ENCODE measurements at places on chromosomes 2 and 18.
A peak's percentile ranks its signal among the peaks of the same experiment; 100 is the strongest.

DNA sequence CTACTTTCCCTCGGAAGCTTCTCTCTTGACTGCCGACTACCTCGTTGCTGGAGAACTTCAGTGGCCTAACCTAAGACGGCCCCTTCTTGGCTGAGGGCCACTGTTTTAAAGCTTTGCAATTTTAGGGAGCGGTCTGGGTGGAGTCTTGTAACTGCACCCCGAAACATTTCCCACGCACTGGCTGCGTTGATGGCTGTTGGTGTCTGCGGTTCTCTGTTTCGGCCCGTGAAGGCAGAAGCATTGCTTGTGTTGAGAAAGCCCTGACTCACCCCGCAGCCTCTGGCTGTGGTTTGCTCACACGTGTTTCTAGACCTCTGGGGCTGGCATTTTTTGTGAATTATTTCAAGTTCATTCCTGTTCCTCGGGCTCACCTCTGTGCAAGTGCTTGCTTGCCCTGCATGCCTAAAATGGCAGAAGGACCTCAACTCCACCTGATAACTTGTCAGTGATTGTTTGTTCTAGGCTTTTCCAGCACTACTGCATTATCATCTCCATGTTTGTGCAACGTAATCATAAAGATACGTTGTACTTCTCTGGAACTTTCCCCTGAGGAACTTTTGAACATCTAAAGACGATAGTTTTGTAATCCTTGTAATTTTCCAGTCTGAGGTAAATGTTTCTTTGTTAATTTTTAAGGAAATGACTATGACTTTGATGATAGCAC is 94.2 kb upstream of the DLX2 start:
- peak; percentile 37 for DNase-seq

GRCh38 chr2:54106631-54107454 is 8.6 kb upstream of the ACYP2 start:
- no peak for DNase-seq

DNA sequence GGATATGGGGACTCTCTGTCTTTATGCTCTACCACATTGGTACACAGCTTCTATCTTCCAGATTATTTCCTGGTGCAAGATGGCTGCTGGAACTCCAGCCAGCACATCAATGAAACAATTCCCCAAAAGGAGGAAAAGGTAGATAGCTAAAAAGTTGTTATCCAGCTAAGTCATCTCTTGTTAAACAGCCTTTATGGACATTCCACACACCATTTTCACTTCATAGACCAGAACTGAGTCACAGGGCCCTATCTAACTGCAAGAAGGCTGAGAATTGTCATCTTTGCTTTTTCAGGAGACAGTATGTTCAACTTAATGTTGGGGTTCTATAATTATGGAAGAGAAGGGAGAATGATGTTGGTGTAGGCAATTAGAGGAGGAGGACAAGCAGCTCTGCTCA is 133.3 kb upstream of the NOSTRIN start:
- no peak for DNase-seq

DNA sequence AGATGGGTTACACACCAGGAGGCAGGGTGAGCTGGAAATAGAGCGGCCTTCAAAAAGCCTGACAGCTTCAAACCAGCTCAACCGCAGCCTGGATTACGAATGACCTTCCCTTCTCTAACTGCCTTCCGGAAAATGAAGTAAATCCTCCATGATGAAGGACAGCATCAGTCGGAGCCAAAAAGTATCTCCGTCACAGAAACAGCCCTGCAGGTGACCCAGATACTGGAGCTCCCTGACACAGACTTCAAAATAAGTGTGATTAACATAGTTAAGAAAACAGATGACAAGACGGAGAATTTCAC is 10.3 kb upstream of the CIB4 start:
- DNase-seq = no peak

DNA sequence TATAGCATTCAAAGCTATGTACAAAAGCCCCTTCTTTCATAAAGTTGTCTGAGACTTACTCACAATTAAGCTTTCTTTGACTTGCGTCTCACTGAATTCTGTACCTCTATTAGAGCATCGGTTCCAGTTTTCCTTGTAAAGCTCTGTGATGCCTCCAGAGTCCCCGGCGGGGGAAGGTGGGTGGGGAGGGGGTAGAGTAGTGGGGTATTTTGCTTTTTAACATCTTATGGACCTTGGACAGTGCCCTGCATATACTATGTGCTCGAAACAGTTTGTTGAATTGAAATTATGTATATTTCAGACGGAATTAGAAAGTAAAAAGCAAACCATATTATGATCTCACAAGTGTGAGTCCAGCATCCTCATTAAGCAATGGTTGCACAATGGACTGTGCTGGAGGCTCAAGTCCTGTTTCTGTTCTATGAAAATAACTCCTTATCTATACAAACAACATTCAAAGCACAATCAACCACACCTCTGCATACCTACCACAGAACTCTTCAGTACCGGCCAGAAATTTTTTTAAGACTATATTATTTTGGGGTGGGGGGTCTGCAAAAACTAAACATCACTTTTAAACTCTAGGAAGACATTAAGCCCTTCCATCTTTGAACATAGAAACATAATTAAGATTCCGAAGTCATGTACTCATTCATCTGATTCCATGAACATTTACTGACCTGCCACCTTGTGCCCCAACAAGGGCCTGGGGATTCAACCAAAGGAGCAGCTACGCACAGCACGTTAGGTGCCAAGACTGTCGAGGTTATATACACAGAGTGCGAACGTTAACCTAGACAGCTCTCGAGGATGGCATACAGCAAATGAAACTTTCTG is 908 bp downstream of the STAT1 start:
- no peak for DNase-seq

- DNase-seq = no peak
Measured at GRCh38 chr18:58649966-58650816, 21.1 kb upstream of the MALT1 start.

GRCh38 chr2:43142921-43143438 is 83.4 kb downstream of the ZFP36L2 start:
- no peak for DNase-seq

DNA sequence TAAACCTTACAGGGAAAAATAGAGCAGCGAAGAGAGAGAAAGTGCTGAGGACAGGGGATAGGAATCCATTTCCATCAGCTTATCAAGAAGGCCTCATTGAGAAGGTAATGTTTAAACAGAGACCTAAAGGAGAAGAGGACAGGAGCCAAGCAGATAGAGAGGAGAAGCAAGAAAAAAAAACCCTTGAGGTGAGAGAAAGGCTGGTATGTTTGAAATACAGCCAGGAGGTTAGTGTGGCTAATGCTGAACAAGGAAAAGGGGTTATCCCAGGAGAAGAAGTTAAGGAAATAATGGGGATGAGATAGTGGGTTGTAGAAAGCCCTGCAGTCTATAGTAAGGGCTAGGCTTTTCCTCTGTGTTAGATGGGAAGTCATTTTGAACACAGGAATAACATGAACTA is 90.8 kb downstream of the GRB14 start:
- no peak for DNase-seq

GRCh38 chr2:100630473-100630977 is 67.7 kb downstream of the PDCL3 start:
- no peak for DNase-seq

GRCh38 chr18:58831606-58832005 is 33.1 kb upstream of the ZNF532 start:
- DNase-seq = no peak

GRCh38 chr2:168790226-168790902 is 12.1 kb upstream of the NOSTRIN start:
- DNase-seq = no peak

DNA sequence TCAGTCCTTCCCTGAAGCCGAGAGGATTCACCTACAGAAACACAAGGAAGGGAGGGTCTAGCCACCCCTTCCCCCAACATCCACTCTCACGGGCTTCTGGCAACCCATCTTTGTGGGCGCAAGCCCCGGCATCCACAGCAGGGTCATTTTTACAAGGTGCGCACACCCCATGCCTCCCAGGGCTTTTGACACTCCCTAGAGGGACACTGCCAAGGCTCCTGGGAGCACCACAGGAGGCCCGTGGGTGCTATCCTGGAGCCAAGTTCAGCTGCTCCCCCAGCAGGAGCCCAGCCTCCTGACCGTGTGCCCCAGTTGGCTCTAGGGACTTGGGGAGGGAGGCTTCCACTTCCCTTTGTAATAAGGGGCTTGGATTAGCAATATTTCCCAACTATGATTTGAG is 251.6 kb downstream of the TNS1 start:
- no peak for DNase-seq

- DNase-seq = no peak
Measured at GRCh38 chr18:25058521-25058920, 293.4 kb downstream of the ZNF521 start.

GRCh38 chr2:160269365-160269764 is 69.3 kb upstream of the ITGB6 start:
- no peak for DNase-seq

- DNase-seq = no peak
Measured at GRCh38 chr2:19292007-19292406, 66.4 kb downstream of the OSR1 start.

GRCh38 chr2:33220533-33220932 is 255.9 kb upstream of the RASGRP3 start:
- DNase-seq = no peak

DNA sequence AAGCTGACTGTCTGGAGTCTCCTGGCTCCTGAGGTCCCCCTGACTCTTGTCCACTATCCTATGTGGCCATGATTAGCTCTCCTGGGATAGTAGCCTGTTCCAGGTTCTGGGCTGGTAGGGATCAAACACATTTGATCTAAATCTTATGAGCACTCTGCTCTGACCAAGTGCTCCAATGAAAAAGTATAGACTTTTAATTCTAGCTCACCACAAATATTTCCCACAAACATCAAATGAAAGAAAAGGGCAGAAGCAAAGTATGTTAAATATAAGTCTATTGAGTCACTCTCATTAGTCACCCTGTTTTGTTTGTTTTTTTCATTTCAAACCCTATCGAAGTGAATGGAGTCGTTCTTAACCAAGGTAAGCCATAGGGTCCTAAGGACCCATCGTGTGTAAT is 39.7 kb upstream of the NEDD4L start:
- no peak for DNase-seq

- no peak for DNase-seq
Measured at GRCh38 chr2:70920367-70920715, 15.4 kb upstream of the ATP6V1B1 start.

DNA sequence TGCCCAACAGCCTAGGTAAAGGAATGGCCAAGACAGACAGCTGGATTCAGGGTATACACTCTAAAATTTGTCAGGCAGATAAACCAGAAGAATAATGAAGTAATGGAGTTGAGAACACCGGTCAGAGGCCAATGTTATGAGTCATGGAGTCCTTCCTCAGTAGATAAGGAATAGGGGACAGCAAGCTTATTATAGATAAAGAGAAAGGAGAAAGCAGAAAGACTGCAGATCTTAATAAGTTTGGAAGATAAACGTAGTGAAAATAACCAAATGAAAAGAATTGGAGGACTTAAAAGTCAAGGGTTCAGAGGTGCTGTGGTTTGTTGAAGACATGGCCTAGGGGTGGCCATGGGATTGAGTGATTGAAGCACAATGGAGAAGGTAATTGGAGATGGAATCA is 63.5 kb upstream of the NFE2L2 start:
- DNase-seq = no peak

DNA sequence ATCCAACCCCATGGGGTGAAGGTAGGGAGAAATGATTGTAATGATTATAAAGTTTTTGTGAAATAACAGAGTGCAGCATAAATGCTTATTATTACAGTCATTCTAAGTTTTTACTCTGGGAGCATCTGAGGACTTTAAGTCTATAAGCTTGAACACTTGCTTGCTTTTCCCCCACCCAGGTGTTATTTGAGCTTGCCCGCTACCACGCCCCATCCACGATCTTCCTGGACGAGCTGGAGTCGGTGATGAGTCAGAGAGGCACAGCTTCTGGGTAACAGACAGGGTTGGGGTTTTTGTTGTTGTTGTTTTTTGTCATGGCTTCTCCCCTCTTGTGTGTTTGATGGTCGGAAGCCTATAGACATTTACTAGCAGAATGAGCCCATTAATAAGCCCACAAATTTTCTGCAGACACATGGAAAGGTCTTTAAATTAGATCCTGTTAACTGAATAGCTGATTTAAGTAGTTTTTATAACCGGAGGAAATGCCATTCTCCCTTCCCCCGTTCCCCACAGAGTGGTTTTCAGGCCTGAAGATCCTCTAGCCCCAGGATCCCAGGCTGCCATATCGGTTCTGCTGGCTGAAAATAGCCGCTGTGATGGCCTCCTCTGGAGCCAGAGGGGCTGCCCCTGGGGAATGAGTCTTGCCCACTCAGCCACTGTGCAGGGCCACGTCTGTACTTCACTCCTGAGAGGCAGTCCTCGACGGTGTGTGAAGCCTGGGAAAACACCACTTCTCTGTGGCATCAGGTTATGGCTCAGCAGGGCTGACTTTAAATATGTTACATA is 39.9 kb upstream of the ELOA2 start:
- no peak for DNase-seq

GRCh38 chr18:24877066-24877465 is 416.6 kb downstream of the HRH4 start:
- DNase-seq = no peak

- DNase-seq = no peak
Measured at GRCh38 chr2:50885948-50886347, 146.0 kb downstream of the NRXN1 start.

GRCh38 chr2:182818925-182819324 is 47.5 kb downstream of the FRZB start:
- DNase-seq = no peak

DNA sequence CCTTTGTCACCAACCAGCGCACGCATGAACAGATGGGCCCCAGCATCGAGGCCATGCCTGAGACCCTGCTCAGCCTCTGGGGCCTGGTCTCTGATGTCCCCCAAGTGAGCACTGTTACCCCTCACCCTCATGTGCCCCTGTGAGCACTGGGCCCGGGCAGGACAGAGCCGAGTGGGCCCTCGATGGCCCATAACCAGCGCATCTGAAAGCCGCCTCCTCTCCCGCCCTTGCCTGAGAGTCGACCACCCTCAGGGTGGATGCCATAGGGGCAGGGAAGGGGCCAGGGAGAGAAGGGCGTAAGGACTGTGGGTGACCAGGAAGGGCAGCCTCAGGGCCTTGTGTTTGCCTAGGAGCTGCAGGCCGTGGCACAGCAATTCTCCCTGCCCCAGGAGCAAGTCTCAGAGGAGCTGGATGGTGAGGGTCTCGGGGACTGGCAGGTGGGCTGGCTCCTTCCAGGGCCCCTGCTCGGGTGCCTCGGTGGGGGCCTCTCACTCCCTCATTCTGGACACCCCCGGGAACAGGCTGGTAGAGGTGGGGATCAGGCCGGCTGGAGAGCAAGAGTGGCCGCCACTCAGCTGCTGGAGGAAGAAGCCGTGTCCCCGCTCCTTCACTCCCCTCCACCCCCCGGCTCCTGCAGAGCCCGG is 2.1 kb downstream of the PROM2 start:
- no peak for DNase-seq

Measured in stimulated activated CD8-positive, alpha-beta memory T cell treated with anti-CD3 and anti-CD28 coated beads, Interleukin-7, amount 100 ng/mL, for 48 hours (primary cell).